HuH-7 (cell line): ENCODE measurements at places on chromosomes 2 and 18.

DNA sequence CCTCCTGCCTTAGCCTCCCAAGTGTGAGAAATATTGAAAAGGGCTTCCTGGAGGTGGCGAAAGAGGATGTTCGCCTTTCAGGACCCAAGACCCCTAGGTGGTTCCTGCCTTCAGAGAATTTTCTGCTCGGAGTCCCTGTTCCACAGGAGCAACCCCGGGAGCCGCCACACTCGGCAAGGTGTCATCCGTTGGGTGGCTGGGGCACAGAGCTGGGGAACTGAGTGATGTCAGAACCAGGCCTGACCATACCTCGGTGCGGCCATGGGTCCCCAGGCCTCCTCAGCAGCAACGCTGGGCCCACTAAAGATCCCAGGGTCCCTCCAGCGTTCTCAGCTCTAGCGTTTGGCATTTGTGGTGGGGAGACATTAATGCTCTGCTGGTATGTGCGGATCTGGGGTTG lies 23.7 kb upstream of the TAF1B start:
- no peak for DNase-seq

DNA sequence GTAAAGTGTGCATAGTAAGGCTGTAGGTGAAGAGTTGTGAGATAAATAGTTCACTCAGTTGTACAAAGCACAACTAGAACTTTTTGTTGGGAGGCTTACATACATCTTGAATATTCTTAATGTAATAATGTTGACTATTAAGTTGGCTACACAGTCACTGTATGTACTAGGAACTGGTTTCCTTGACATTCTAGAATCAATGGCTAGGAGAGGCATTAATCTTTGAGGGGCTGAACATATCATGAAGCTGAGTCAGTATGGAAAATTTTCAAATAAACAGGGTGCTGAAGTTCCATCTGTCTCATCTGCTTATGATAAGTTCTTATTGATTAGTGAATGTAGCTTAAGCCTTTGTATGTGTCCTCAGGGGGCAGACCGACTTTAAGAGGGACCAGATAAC lies 23.4 kb downstream of the METTL21A start:
- DNase-seq: no peak

DNA sequence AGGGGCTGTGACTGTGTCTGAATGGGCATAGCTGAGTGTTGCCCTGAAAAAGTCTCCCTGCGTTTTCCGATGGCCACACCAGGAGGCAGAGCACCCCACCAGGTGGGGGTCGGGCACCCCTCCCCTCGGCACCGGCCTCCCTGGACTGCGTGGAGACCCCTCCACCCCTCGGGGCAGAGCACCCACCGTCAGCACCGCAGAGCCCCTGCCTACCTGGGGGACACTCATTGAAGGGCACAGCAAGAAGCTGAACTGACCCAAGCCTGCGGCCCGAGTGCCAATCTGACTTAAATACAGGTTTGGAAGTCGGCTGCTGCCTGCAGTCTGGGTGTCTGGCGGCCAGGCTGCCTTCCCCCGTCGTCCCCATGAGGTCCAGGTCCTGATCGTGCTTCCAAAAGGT lies 69.9 kb downstream of the KCNG2 start:
- DNase-seq: no peak

DNA sequence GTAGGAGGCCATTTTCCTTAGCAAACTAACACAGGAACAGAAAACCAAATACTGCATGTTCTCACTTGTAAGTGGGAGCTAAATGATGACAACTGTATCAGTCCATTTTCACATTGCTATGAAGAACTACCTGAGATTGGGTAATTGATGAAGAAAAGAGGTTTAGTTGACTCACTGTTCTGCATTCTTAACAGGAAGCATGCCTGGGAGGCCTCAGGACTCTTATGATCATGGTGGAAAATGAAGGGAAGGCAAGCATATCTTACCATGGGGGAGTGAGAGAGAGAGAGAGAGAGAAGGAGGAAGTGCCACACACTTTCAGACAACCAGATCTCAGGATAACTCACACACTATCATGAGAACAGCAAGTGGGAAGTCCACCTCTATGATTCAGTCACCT lies 105.3 kb downstream of the PARD3B start:
- no peak for DNase-seq

DNA sequence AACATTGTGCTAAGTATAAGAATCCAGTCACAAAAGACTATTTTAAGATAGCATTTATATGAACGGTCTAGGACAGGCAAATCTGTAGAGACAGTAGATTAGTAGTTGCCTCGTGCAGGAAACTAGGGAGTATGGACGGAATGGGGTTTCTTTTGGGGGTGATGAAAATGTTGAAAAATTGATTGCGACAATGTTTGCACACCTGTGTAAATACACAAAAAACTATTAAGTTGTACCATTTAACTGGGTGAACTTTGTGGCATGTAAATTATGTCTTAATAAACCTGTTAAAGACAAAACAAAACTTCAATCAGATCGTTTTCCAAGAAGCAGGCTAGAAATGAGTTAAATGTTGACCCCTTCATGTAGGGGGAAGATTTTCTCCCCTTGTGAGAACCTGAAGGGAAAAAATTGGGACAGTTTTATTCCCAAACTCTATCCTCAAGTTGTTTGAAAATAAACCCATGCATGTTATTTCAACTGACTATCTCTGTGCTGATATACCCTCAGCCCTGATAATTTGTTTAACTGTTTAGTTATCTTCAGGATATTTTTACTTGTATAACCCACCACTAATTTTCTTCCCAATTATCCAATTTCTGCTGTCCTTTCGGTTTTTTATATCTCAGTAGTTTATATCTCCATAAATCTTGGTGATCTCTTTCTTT lies 87.2 kb downstream of the CAMKMT start:
- DNase-seq: no peak

GRCh38 chr2:104854498-104855220 lies 744 bp downstream of the POU3F3 start:
- DNase-seq: no peak

GRCh38 chr2:238947243-238947760 lies 99.4 kb downstream of the TWIST2 start:
- DNase-seq: no peak

DNA sequence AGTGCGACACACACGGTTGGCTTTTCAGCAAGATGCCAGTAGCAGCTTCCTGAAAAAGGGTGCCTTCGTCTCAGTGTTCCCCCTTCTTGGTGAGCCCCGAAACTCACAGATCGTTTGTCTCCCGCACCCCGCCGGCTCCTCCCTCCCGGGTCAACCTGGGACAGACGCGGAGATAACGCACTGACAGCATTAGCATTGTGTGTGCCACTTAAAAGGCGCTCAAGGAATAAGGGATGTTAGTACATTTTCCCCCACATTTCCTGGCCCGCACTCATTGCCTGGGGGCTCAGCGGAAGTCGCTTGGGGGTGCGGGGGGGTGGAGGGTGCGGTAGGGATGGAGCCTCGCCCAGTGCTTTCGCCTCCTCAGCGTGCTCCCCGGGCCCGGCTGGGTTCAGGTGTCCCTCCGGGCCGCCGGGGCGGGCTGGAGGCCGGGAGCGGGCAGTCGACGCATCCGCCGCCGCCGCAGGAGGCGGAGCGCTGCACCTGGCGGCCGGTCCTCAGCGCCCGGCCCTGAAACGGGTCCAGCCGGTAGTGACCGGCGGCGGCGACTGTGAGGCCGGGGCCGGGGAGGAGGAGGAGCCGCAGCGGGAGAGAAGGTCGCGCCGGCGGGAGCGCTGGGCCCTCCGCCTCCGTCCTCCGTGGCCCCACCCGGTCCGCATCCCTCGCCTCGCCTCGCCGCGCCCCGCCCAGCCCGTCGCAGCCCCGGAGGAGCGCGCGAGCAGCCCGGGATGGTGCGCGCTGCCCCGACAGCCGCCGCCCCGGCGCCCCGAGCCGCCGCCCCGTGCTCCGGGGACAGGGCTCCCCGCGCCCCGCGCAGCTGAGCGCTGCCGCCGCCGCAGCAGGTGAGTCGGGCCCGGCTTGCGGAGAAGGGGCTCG lies at the start of gene MFSD6:
Gene MFSD6 (plus strand): TSS at position 694 of the 876 bp plus-strand sequence. CDS start 27,675 bp downstream, outside the sequence.
- DNase-seq: peak; percentile 48

DNA sequence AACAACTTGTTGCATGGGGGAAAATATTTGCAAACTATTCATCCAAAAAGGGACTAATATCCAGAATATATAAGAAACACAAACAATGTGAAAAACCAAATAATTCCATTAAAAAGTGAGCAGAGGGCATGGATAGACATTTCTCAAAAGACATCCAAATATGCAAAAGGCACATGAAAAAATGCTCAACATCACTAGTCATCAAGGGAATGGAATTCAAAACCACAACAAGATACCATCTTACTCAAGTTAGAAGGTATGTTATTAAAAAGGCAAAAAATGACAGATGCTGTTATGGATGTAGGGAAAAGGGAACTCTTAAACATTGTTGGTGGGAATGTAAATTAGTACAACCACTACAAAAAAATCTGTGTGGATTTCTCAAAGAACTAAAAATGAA lies 396.5 kb downstream of the CCDC85A start:
- no peak for DNase-seq

DNA sequence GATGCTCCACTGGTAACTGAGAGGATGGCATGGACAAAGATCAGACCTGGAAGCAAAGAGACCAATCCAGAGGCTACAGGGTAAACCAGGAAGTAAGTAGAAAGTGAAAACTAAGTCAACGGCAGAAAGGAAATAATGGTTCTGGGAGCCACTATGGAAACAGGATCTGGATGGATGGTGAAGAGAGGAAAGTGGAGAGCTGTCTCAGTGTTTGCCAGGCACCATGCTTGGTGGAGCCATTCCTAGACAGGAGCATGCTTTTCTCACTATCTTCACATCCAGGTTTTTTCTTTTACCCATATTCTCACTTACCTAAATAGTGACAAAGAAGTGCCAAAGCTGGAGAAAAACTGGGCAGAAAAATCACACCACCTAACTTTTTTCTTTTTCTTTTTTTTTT lies 22.2 kb downstream of the ZNF521 start:
- no peak for DNase-seq

GRCh38 chr2:187586011-187586641 lies 31.9 kb upstream of the TFPI start:
- no peak for DNase-seq
